ENCODE measurements at places on chromosomes 11 and 22. TPM values are rescaled to one million over a fixed set of nuclear protein-coding genes. Genes with fewer than 3 reads are reported as not detected.

GRCh38 chr11:133497477-133498140 lies 34.7 kb downstream of the OPCML start:
- H3K4me3 ChIP-seq, result no peak overlapping the region
- no peak for DNase-seq
- H3K36me3 ChIP-seq, result no peaks in the 10 kb centered on the region
- H3K4me1 ChIP-seq, result no peaks in the 10 kb centered on the region

DNA sequence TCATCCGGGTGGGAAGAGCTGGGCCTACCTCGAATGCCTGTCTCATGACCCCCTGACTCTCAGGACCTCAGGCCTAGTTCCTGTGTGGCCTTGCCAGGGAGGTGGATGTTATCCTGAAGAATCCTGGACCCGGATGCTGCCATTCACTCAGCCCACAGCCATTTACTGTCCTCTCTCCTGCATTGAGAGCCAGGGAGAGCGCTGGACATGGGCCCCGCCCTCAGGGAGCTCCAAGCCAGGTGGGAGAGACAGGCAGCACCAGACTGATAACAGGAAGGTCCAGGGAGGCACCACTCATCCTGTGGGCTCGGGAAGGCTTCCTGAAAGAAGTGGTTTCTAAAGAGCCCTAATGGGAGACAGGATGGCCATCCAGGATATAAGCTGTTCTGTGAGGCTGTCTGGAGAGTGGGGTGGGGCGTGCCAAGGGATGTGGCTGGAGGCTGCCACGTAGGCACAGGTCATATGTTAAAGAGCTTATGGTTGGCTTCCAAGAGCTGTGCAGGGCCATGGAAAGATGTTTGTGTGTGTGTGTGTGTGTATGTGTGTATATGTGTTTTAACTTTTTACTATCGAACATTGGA lies 8.6 kb downstream of the SERPINH1 start:
- H3K36me3 ChIP-seq, result peaks cover 35% of the 10 kb centered on the region
- no peaks in the 10 kb centered on the region for H3K27me3 ChIP-seq
- no peak overlapping the region for H3K27ac ChIP-seq
- peaks cover 6% of the 10 kb centered on the region for H3K4me1 ChIP-seq
- no peak overlapping the region for H3K4me3 ChIP-seq

- no peak overlapping the region for H3K4me3 ChIP-seq
- peaks cover 74% of the 10 kb centered on the region for H3K36me3 ChIP-seq
- no peak overlapping the region for H3K27ac ChIP-seq
- no peaks in the 10 kb centered on the region for H3K4me1 ChIP-seq
- no peaks in the 10 kb centered on the region for H3K27me3 ChIP-seq
Measured at GRCh38 chr22:29816128-29816527, 21.9 kb downstream of the ASCC2 start.

GRCh38 chr22:40751250-40751649 lies 67.9 kb downstream of the SLC25A17 start:
- H3K36me3 ChIP-seq, result no peaks in the 10 kb centered on the region
- H3K27me3 ChIP-seq, result no peaks in the 10 kb centered on the region
- DNase-seq, result no peak
- no peak overlapping the region for H3K27ac ChIP-seq

SCGB2A2 gene
- not detected for total RNA-seq

DRD4 gene
- total RNA-seq, result 0.70 TPM

RASGRP2 gene
- total RNA-seq, result 668 TPM
